ENCODE measurements at places on chromosomes 5 and 9.
A peak's percentile ranks its signal among the peaks of the same experiment; 100 is the strongest.

GRCh38 chr9:109585796-109586195 is 87.7 kb upstream of the PTPN3 start:
- peaks cover 6% of the 10 kb centered on the region for H3K27me3 ChIP-seq
- H3K4me1 ChIP-seq = no peaks in the 10 kb centered on the region
- no peaks in the 10 kb centered on the region for H3K36me3 ChIP-seq
- no peak for DNase-seq
- H3K27ac ChIP-seq = no peak overlapping the region
- no peak overlapping the region for H3K4me3 ChIP-seq

- no peak overlapping the region for H3K4me3 ChIP-seq
- H3K27me3 ChIP-seq = peaks cover under 1% of the 10 kb centered on the region
- H3K36me3 ChIP-seq = no peaks in the 10 kb centered on the region
- H3K27ac ChIP-seq = no peak overlapping the region
- DNase-seq = no peak
Measured at GRCh38 chr9:121772600-121773285, 121.3 kb downstream of the DAB2IP start.

DNA sequence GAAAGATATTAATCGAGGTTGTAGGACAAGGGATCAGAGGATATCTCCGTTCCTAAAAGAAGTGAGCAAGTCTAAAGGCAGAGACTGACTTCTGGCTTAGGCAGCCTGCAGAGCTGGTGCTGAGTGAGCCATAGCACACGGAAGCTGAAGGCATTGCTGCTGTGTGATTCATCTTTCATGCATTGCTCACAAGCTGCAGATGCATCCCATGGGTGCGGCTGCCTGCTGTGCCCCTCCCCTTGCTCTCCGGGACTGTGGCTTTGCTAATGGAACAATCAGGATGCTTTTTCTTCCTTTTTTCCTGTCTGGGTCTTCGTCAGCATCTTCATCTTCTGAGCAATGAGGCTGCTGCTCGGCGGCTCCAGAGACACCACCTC is 341.4 kb downstream of the DIRAS2 start:
- no peak for DNase-seq
- no peak overlapping the region for H3K4me3 ChIP-seq

GRCh38 chr9:69468380-69468779 is 143.4 kb downstream of the ENTREP1 start:
- no peak for DNase-seq
- peaks cover 3% of the 10 kb centered on the region for H3K4me1 ChIP-seq
- no peak overlapping the region for H3K4me3 ChIP-seq

DNA sequence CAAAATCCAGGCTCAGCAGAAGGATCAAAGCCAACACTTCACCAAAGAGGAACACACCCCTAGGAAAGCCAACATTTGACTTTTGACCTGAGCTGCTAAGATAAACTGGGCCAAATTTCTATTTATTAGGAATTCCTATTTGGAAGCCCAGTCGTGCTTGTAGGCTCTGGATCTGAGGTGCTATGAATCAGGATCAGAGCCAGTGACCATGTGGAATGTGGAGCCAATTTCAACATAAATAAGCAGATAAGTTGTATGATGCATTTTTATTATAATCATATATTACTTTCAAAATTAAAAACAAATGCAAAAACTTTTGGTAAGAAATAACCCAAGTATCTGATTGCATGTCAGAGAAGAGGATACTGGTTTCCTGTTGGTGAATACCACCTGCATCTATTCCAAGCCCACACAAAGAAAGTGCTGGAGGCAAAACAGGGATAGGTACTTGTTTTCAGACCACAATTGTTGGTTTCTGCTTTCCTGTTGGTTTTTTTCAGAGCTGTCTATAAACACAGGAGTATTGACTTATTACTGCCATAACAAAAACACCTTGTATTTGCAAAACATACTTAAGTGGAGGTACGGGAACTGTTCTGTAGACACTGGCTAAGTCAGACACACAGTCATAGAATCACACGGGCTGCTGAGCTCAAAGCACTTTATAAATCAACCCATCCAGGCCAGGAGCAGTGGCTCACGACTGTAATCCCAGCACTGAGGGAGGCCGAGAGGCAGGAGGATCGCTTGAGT is 52.8 kb downstream of the ARL15 start:
- H3K27ac ChIP-seq = no peak overlapping the region
- peaks cover 5% of the 10 kb centered on the region for H3K27me3 ChIP-seq
- peaks cover 7% of the 10 kb centered on the region for H3K4me1 ChIP-seq
- H3K4me3 ChIP-seq = no peak overlapping the region
- DNase-seq = no peak
- H3K36me3 ChIP-seq = no peaks in the 10 kb centered on the region

- H3K27ac ChIP-seq = no peak overlapping the region
- DNase-seq = no peak
- no peaks in the 10 kb centered on the region for H3K4me1 ChIP-seq
- H3K36me3 ChIP-seq = no peaks in the 10 kb centered on the region
- peaks cover 3% of the 10 kb centered on the region for H3K27me3 ChIP-seq
- H3K4me3 ChIP-seq = no peak overlapping the region
Measured at GRCh38 chr5:38591523-38591849, 35.0 kb upstream of the LIFR start.

DNA sequence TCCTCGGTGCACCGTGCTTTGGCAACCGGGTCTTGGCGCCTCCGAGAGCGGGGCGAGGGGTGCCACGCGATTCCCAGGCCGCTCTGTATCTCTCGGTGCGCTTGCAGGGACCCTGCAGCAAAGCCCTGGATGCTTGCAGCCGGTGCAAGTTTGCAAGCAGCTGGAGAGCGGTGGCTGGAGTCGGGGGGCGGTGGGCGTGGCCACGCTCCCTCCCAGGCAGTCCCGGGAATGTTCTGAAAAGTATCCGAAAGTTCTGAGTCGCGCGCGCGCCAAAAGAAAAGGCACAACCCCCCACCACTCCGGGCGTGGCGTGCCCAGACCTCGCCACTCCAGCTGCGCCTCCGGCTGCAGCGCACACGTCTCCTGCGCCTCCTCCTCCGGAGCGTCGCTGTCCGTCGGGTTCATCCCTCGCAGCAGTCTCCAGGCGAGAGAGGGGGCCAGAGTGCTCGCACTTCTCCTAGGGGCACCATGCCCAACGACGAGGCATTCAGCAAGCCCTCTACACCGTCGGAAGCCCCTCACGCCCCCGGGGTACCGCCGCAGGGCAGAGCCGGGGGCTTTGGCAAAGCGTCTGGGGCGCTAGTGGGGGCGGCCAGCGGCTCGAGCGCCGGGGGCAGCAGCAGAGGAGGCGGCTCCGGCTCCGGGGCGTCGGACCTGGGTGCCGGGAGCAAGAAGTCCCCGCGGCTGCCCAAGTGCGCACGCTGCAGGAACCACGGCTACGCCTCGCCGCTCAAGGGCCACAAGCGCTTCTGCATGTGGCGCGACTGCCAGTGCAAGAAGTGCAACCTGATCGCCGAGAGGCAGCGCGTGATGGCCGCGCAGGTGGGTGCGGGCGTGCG is at the start of gene DMRT1:
TSS of gene DMRT1 (plus strand) at position 327 of the 839 bp plus-strand sequence. CDS start at position 469, 142 bp downstream.
- peaks cover 5% of the 10 kb centered on the region for H3K4me1 ChIP-seq
- H3K36me3 ChIP-seq = no peaks in the 10 kb centered on the region
- DNase-seq = no peak
- no peak within 1 kb of the TSS for H3K27ac ChIP-seq
- peaks cover 62% of the 10 kb centered on the region for H3K27me3 ChIP-seq

DNA sequence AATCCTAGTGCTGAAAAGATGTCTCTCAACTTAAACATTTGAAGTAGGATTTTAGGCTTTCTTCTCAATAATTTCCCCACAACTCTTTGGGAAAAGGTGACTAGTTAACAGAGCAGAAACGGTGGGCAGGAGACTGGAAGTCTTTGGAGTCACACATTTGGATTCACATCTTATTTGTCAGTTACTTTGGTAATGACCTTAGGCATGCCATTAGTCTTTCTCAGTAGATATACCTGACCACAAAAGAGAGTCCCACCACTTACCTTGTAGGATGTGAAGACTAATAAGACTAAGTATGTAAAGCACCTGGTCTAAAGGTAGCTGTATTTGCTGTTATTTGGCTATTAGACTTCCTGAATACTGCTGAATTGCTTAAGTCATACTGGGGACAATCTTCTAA is 35.4 kb downstream of the DAP start:
- H3K4me1 ChIP-seq = peaks cover 13% of the 10 kb centered on the region
- no peak overlapping the region for H3K27ac ChIP-seq
- H3K36me3 ChIP-seq = peaks cover 12% of the 10 kb centered on the region

- no peak overlapping the region for H3K27ac ChIP-seq
- peaks cover 2% of the 10 kb centered on the region for H3K4me1 ChIP-seq
- peaks cover 3% of the 10 kb centered on the region for H3K27me3 ChIP-seq
- DNase-seq = peak; percentile 49
- H3K4me3 ChIP-seq = no peak overlapping the region
Measured at GRCh38 chr5:16784843-16785791, 151.0 kb downstream of the MYO10 start.

DNA sequence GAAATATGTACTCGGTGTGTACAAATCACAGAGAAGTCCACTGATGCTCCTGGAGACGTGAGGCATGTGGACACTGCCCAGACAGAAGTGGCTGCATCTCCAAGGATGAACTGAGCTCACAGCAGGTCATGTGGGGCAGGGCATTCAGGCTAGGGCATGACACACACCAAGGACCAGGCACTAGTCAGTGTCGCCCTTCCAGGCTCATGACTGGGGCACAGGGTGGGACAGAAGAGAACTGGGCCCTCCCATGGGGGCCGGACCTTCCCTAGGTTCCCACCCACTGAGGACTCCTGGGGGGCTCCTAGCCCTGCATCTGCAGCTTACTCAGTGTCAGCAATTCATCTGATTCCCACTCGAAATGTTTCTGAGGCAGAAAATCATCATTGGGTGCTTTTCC is 256.8 kb upstream of the IRX4 start:
- H3K4me3 ChIP-seq = no peak overlapping the region
- no peak for DNase-seq
- no peak overlapping the region for H3K27ac ChIP-seq

DNA sequence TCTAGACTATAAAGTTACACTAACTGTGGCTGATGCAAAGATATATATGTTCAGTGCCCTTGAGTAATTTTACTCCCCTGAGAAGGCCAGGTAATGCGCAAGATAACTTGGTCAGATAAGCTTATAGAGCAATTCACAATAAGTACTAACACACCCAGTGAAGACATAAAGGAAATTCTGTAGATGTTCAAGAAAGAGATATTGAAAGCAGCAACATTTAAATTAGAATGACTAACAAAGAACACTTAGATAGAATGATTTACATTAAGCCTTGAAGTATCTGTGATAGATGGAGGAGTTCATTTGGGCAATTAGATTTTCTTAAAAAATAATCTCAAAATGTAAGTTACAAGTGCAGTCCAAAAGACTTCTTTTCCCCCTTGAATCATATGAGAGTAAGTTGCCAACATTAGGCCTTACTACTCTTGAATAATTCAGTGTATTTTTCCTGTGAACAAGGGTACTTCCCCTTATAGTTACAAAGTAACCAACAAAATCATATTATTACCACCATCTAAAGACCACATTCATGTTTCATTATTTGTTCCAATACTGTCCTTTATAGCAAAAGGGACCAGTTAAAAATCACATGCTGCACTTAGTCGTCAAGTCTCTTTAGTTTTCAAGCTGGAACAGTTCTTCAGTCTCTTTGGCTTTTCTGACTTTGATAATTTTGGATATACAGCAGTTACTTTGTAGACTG is 44.4 kb upstream of the ELOVL7 start:
- H3K27me3 ChIP-seq = no peaks in the 10 kb centered on the region
- DNase-seq = no peak
- H3K27ac ChIP-seq = no peak overlapping the region
- no peaks in the 10 kb centered on the region for H3K4me1 ChIP-seq

- H3K27ac ChIP-seq = no peak overlapping the region
- H3K27me3 ChIP-seq = no peaks in the 10 kb centered on the region
- H3K4me1 ChIP-seq = peaks cover 9% of the 10 kb centered on the region
- no peak for DNase-seq
- H3K36me3 ChIP-seq = no peaks in the 10 kb centered on the region
Measured at GRCh38 chr5:168829044-168829443, 249.9 kb upstream of the PANK3 start.

- H3K4me1 ChIP-seq = peaks cover 19% of the 10 kb centered on the region
- H3K36me3 ChIP-seq = no peaks in the 10 kb centered on the region
- H3K27me3 ChIP-seq = no peaks in the 10 kb centered on the region
- no peak for DNase-seq
- no peak overlapping the region for H3K4me3 ChIP-seq
Measured at GRCh38 chr5:178244576-178244975, 12.0 kb upstream of the PHYKPL start.

GRCh38 chr9:127921557-127922120 is 4.8 kb upstream of the ST6GALNAC4 start:
- peaks cover 31% of the 10 kb centered on the region for H3K4me1 ChIP-seq
- H3K27me3 ChIP-seq = peaks cover 27% of the 10 kb centered on the region
- H3K27ac ChIP-seq = no peak overlapping the region
- H3K36me3 ChIP-seq = no peaks in the 10 kb centered on the region
- peak; percentile 71 for DNase-seq

Data from T-helper 2 cell treated with Interferon-gamma antibody and Interleukin-4, amounts not matched to agents 5 μg/mL and 100 μg/mL, for 36 hours (primary cell).